ENCODE measurements at places on chromosomes 13 and 19.
A peak's percentile ranks its signal among the peaks of the same experiment; 100 is the strongest.

- no peak for DNase-seq
Measured at GRCh38 chr19:53554804-53555203, 16.9 kb downstream of the ZNF331 start.

DNA sequence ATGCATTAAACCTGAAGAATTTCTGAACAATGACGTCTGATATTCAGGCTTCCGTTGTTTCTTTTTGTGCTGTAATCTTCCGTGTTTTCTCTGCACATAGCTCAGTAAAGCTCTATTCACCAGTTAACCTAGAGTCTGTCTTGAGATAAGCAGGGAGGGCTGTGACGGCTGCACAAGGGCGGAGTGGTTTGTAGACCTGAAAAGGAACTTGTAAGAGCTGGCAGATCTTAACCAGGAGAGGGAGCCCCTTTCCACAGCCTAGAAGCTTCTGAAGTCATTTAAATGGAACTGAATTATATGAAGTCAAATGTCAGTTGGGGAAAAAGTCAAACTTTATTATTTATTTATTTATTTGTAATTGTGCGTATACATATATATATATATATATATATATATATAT is 27.5 kb downstream of the DPRX start:
- DNase-seq = no peak

- no peak for DNase-seq
Measured at GRCh38 chr13:23069566-23069965, 111.2 kb upstream of the SGCG start.

- DNase-seq = no peak
Measured at GRCh38 chr13:27151798-27152599, 19.6 kb downstream of the USP12 start.

DNA sequence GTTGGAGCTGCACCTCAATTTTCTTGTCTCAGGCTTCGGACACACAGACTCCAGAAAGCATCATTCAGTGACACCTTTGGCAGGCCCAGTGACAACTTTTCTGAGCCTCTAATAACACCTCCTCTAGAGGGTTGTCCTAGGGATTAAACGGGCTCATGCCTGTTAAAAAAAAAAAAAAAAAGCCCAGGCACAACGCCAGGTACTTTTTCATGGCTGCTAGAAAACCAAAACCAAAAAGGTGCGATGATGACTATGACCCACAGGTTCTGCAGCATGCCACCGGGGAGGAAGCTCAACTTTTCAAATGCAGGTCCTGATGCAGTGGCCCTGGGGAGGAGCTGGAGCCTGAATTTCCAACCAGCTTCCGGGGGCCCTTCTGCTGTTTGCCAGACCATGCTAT is 184.2 kb downstream of the ABCC4 start:
- peak; percentile 5 for DNase-seq

DNA sequence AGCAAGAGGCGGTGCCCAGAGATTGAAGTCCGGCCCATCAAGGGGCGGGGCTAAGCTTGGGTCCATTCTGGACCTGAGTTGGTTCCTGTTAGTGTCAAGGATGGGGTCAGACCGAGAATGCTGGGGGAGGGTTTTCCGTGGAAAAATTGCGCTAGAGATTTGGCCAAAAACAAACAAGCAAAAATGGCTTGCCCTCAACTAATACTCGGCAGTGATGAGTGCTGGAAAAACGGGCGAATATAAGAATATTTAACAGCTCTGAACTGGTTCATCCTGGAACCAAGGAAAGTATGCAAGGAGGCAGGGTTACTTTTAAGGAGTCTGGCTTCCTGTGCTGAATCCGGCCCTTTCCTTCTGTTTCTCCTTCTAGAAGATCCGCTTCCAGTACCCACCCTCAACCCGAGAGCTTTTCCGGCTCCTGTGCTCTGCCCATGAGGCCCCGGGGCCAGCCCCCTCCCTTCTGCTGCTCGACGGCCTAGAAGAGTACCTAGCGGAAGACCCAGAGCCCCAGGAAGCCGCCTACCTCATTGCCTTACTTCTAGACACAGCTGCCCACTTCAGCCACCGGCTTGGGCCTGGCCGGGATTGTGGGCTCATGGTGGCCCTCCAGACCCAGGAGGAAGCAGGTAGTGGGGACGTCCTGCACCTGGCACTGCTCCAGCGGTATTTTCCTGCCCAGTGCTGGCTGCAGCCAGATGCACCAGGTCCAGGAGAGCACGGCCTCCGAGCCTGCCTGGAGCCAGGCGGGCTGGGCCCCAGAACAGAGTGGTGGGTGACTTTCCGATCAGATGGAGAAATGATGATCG is 880 bp downstream of the SWSAP1 start:
- DNase-seq = no peak

- DNase-seq = no peak
Measured at GRCh38 chr13:89568276-89568675, 1779.2 kb upstream of the MIR17HG start.

DNA sequence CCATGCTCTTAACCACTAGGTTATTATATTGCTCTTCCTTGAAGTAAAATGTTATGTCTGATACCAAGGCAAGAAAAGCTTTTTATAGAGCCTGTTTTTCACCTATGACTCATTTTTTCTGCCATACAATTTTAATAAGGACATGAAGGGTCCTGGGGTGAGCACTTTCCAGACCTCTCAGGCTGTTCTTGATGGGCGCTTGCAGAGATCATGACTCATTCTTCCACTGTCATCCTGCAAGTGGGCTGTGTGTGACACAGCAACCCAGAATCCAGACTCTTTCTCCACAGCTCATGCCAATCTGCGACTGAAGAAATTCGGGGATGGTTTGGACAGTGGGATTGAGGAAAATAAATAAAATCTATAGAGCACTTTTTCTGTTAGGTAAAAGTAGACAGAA is 506.7 kb upstream of the NBEA start:
- DNase-seq = no peak

DNA sequence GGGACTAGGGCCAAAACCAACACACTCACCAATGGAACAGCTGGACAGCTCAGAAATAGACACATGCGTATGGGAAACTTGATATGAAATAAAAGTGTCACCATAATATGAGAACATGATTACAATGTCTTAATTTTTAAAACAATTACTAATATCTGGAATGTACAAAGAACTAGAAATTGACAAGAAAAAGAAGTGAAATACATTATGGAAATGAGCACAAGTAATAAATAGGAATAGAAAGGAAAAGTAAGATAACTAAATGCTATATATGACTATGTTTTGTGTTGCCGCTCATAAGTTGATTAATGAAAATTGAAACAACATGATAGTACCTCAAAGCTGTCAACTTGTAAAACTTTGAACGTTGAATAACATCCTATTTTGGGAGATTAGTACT is 801.1 kb downstream of the SLITRK5 start:
- no peak for DNase-seq

- no peak for DNase-seq
Measured at GRCh38 chr13:100951016-100951415, 276.4 kb upstream of the TMTC4 start.

DNA sequence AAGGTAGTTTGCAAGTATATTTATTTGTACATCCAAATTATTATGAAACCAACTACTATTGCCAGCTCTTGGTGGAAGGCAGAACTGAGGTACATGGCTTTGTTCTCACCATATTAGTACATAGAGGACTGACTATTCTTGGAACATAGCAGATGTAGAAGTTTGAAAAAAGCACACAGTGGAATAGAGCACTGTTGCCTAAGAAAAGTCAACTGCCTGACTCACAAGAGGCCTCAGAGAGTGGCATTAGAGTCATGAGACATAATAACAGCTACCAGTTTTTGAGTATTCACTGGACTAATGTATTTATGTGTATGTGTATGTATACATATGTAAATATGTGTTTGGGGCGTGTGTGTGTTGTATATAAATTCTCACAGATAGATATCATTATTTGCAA is 8.3 kb upstream of the PCDH20 start:
- DNase-seq = no peak

- no peak for DNase-seq
Measured at GRCh38 chr19:20244356-20244755, 77.3 kb downstream of the ZNF486 start.

DNA sequence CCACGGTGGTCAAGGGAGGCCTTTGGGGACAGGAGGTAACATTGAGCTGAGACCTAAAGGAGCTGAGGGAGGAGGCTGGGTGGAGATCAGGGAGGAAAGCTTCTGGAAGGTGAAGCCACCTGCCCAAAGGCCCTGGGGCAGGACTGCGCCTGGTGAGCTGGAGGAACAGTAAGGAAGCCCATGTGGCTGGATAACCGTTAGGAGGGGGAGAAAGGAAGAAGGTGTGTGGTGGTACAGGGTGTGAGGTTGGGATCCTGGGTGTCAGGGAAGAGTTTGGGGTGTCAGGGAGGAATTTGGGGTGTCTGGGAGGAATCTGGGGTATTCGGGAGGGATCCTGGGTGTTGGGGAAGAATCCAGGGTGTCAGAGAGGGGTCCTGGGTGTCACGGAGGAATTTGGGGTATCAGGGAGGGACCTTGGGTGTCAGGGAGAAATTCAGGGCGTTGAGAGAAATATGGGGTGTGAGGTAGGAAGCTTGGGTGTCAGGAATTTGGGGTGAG is 695 bp downstream of the TICAM1 start:
- DNase-seq = no peak

- DNase-seq = peak; percentile 97
Measured at GRCh38 chr19:48624067-48624594, 4.8 kb downstream of the SPHK2 start.

DNA sequence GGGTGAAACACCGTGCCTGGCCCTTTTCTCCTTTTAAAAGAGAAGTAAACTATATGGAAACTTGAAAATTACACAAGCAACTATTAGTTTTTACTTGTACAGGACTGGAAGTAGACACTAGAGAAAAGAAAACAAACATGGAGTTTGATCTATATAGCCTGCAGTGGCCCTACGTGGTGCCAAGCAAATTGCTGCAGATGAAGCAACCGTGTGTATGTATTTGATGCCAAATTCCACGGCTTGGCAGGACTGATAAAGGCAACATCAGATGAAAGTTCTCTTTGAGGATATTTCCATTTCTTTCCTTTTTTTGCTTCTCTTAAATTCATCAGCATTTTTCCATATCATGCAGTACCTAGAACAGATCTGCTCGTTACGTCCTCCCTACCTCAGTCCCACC is 49.8 kb downstream of the ATP8A2 start:
- DNase-seq = no peak

DNA sequence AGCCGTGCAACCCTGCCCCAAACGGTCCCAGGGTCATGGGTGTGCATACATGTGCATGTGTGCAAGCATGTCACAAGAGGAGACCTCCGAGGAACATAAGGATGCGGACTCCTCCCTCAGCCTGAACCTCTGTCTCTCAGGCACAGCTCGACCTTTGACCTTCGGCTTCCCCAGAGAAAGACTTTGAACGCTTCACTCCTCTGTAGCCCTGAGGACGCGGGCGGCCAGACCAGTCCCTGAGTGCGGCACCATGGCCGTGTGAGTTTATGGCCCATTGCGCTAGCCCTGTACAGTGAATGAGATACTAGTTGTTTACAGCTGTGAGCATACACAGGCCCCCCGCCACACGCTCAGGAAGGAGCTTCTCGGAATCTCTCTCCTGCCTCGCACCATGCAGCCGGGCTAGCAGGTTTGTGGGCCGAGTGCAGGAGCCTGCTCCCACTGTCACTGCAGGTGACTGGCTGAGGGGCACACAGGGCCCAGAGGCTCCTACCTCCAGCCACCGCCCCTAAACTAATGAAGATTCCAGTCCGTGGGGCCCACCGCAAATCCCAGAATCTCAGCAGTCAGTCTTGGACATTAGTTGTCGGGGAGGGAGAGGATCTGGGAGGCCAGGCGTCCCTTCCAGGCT is 10.8 kb downstream of the RASA3 start:
- no peak for DNase-seq

DNA sequence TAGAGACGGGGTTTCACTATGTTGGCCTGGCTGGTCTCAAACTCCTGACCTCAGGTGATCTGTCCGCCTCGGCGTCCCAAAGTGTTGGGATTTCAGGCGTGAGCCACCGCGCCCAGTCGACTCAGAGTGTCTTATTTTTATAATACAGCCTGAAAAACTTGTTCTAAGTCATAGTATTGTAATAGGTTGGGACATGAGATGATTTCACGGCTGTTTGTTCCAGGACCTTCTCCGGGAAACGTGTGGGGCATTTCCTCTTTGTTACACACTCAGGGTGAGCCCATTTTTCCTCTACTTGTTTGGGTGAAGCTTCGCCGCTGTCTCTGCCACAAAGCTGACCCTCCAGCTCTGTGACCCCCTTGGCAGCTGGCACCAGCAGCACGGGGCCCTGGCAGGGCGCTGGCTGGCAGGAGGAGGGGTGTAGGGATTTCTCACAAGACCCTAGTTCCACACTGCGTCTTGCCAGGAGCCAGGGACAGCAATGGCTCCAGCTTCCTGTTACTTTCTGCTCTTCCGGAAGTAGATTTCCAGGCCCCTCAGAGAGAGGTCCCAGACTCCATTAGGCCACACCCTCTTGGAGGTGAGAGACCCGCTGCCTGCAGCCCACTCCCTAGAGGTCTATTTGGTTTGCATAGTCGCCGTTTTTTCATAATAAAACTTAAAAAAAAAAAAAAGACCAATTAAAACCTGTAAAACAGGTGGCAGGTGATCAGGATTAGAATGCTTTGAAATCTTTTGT is 15.6 kb downstream of the FGF21 start:
- no peak for DNase-seq

GRCh38 chr19:19053508-19054314 is 10.1 kb upstream of the SLC25A42 start:
- peak; percentile 28 for DNase-seq

DNA sequence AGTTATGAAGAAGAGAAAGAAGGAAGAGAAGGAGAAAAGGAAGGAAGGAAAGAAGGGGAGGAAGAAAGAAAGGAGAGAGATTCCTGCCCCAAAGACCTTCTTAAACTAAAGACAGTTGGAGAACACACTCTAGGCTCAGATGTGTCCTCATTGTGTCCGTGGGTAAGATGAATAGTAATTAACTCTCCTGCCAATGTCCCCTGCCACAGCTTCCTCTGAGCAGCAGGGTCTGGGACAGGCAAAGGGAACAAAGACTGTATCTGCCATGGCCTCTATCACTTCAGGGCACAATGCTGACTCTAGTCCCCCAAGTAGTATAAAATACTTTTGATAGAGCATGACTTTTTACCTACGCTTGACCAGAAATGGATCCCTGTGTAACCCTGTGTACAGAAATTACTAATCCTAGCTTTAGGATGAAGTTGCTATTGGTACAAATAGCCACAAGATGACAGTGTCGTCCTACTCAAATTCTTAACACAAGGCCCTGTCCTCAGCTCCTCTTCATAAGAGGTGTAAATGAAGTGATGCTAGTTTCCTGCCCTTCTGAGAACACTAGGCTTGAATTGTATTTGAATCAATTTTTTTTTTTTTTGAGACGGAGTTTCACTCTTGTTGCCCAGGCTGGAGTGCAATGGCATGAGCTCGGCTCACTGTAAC is 186.2 kb upstream of the GPR12 start:
- DNase-seq = peak; percentile 43

DNA sequence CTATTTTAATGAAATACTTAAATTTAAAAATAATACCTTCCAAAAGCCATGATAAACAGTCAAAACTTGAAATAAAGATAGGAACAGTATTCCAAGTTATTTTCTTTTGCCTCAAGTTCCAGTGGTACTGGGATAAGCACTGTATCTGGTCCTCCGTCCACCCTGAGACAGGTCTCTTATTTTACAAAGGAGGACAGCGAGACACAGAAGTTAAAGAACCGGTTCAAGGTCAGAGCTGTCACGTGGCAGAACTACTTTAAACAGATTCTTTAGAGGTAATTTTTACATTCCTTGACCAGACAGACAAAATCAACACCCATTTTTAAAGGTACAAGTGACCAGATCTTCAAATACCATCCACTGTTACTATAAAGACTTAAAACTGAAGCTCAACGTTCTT is 10.4 kb upstream of the DOCK9 start:
- DNase-seq = no peak
